ENCODE measurements at places on chromosomes 16 and 17.
A peak's percentile ranks its signal among the peaks of the same experiment; 100 is the strongest.

DNA sequence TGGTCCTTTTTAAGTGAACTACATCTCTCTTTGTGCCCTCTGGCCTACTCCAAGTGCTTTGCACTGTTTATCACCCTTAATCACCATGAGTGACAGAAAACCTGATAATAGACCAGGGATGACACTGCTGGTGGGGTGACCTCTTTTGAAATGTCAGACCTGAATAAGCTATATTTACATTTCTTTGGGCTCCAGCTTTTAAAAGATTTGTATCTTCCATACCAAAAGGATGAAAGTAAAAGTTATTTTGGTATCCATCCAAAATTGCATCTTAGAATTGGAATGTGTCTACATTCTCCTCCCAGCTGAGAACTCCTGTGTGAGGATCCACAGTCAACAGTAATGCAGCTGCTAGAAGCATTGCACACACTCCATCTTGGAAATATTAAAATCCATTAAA, 370.0 kb downstream of the CDH11 start:
- no peak for DNase-seq

GRCh38 chr16:87407511-87408112, 15.5 kb downstream of the MAP1LC3B start:
- DNase-seq, result no peak

DNA sequence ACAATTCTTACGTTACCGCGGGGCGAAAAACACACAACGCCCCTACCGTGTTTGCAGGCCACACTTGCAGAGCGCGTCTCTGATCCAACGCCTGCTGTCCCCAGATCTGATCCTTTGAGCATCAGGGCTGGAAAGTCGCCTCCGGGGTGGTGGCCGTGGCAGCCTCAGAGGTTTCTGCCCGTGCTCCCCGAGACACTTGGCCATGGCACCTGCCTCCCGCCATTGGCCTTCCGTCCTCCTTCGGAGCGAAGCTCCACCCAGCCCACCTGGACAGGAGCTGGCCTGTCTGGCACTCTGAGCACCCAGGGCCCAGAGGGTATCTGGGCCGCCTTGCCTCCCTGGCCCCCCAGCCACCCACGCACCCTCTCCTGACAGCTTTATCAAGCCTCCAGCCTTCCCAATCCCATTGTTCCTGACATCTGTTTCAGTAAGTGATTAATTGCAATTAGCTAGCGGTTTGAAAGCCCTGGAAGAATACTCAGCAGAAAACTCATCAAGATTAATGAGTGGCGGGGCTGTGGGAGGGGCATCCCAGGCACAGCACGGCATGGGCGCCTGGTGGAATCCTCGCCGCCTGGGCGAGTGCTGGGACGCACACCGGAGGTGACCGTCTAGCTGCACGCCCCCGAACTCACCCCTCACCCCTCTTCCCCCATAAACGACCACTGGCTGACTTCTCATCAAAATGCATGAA, 181.5 kb upstream of the GSE1 start:
- DNase-seq, result peak; percentile 30

GRCh38 chr16:733382-734207, 6.7 kb downstream of the HAGHL start:
- peak; percentile 46 for DNase-seq

DNA sequence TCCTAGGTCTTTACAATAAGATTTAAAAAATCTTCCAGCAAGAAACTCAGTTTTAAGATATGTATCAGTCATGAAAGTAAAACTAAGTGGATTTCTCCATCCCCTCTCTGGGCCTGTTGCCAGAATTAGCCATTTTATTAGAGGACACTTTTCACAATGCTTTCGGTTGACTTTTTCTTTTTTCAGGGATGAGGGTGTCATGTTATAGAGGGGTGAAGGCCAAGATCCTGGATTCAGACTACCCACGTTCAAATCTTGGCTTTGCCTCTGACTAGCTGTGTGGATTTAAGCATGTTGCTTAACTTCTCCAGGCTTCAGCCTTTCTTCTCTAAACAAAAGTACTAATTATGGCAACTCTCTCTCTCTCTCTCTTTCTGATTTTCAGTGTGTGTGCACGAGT, 111.7 kb upstream of the COX10 start:
- no peak for DNase-seq
